Heart right ventricle (tissue), 16 donors: ENCODE measurements at places on chromosomes 12 and 14.

DNA sequence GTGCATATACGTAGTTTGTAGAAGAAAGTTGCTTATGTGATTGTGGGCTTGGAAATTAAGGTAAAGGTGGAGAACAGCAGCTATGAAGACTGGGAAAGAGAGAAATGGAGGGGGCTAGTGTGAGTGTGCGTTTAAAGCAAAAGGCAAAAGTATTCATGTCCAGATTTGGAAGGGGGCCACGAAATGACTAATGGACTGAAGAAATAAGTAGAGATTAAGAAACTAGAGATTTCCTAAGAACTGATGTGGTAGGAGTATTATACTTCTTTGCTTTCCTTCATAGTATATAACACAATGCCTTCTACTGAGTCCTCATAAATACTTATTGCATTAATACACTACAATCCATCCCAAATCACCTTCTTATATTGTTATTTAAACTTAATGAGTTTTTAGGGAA is 298.6 kb upstream of the NOVA1 start:
- DNase-seq, result no peak

DNA sequence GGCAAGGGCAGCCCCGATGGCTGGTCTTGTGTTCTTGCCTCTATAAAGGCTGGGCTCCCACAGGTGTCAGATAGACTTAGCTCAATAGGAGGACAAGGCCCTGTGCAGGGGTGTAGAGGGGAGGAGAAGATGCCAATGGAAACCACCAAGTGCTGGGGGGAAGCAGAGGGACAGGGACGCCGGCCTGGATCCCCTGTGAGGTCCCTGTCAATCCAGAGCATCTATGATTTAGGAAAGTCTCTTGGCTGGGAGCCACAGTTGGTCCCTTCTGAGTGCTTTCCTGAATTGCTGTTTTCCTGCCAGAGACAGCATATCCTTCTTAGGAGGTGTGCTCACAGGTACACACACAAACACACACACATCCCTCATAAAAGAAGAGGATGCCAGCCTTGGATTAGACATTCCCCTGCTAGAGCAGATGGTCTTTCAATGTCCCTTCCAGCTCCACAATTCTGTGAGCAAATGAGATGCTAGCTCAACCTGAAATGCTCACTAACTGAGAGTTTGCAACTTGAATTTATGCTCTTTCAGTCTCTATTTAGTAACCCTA is 62.7 kb downstream of the TTC7B start:
- no peak for DNase-seq

DNA sequence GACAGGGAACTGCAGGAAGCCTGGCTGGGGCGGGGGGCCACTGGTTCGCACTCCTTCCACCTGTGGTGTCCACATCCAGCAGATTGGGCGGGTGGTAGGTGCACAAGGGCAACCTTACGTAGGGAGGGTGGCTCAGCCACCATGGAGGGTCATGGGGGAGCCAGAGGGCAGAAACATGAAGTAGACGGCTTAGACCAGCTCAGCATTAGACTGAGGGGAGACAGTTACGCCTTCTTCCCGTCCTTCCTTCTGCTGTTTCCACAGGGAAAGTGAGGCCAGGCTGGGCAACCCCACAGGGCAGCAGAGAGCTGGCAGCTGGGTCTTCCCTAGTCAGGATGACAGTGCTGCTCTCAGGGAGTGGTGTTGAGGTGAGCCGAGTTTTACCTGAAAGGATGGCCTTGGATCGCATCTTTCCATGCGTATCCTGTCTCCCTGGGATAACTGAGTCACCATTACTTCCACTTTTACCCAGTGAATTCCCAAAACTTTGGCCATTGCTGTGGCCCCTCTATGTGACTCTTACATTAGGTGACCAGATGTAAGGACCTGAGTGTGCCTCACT is 170.0 kb upstream of the GZMB start:
- DNase-seq, result no peak

DNA sequence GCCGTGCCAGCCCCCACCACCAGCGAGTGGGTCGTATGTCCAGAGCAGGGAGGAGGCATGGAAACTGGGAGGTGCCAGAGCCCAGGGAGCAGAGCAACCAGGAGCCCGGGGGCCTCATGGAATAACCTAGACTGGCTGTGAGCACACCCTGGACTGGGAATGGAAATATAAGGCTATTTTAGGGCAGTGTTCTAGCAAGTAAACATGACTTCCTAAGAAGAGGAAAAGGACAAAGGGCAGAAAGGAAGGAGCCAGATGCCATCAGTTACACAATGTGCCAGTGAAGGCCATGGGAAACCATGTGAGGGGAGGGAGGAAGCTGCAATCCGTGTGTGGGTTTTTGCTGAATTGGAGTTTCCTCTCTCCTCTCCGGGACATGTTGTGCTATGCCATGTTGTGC is 18.7 kb upstream of the CPM start:
- DNase-seq, result no peak

- DNase-seq, result no peak
Measured at GRCh38 chr12:24705741-24706358, 243.1 kb downstream of the BCAT1 start.

DNA sequence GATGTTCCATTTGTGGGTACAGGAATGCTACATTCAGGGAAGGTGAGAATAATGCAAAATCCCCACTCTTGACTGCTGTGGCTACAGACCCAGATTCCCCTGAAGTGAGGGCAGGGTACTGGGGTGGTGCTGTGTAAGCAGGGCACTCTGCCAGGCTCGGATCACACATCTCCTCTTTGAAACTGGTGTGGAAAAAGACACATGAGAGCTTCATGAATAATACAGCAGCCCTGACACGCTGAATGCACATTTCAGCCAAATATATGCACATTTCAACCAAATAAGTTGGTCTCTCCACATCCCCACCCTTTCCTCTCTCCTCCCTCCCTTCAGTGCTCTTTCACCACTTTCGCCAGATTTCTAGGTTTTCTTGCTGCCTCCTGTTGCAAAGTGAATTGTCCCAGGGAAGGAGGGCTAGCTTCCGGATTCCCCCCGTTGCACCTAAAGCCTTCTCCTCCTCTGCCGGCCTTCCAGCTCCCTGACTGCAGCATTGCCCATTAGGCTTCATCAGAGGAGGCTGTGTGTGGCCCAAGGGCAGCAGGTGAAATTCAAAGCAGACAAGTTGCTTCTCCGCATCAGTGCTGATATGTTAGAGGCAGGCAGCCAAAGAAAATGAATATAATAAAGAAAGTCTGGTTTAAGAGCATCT is 118.2 kb upstream of the TMCC3 start:
- no peak for DNase-seq

GRCh38 chr12:124923905-124924734 is 9.7 kb upstream of the UBC start:
- DNase-seq, result no peak

DNA sequence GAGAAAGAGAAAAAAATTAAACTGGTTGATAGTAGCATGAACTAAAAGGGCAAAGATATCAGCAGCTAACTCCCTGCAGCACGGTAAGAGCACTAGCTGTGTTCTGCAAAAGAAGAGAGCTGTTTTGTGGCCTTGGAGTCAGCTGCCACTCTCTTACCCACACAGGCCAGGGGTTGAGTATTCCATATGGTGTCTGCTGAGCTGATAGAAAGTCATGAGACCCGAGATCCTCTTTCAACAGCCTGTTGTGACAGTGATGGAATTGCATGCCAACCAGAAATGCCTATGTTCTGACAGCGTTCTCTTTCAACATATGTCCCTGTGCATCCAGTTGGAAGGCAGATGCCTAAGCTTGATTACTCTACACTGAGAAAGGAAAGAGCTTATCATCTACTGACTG is 39.9 kb downstream of the TMTC1 start:
- DNase-seq, result no peak

- DNase-seq, result no peak
Measured at GRCh38 chr14:39267608-39268005, 33.9 kb downstream of the MIA2 start.

- DNase-seq, result no peak
Measured at GRCh38 chr12:108318472-108319275, 20.4 kb downstream of the CMKLR1 start.

DNA sequence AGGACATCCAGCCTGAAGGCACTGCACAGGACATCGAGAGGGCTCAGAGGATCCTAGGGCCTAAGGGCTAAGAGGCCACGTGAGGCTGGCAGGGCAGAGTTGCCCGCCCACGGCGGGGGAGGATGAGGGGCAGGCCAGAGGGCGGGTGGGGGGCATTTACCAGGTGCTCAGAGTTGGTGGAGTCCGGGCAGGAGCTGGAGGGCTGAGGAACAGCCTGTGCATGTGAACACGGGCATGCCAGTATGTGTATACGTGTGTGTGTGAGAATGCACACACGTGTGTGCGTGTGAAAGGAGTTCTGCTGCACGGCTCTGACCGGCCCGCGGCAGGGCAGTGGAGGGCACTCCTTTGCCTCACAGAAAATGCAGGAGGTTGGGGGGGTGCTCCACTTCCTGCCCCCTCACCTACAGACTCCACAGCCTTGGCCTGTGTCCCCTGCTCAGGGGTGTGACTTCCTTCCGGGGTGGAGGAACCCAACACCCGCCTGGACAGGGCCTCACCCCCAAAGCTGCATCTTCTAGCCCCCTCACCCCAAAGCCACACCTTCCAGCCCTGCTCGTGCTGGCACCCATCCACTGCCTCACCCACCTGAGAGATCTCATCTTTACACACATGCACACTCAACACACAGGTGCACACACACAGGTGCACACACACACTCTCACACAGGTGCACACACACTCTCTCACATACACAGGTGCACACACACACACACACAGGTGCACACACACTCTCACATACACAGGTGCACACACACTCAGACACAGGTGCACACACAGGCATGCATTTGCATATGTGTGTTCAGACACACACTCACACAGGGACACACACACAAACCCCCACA is 11.8 kb upstream of the GPR132 start:
- DNase-seq, result no peak

- DNase-seq, result no peak
Measured at GRCh38 chr12:23548742-23549141, 400.7 kb downstream of the SOX5 start.

GRCh38 chr12:55743406-55744339 is 751 bp downstream of the GDF11 start:
- no peak for DNase-seq

GRCh38 chr14:24147761-24148428 is 597 bp downstream of the RNF31 start:
- DNase-seq, result no peak

GRCh38 chr12:32420356-32420755 is 21.0 kb downstream of the FGD4 start:
- DNase-seq, result no peak

GRCh38 chr12:122846622-122847515 is 11.6 kb downstream of the HIP1R start:
- DNase-seq, result no peak

DNA sequence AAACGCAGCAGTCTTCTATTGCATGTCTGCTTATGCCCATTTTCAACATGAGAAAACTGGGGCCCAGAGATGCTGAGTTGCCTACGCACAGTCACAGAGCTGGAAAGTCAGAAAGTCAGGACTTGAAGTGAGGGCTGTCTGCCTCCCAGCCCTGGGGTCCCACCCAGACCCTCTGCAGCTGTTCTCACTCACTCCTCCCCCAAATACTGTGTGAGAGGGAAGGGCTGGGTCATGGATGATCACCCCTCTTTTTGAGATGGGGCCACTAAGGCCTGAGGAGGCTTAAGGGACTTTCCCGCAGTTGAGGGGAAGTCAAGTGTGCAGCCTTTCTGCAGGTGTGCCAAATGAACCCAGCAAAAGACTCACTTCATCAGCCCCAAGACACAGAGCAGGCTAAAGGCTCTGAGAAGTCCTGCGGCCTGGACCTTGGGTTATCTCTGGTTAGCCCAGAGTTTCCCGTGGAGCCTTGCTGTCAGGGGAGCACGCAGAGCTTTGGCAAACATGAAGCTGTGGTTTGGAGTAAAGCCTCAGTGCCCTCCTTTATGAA is 18.7 kb downstream of the DTX1 start:
- no peak for DNase-seq

DNA sequence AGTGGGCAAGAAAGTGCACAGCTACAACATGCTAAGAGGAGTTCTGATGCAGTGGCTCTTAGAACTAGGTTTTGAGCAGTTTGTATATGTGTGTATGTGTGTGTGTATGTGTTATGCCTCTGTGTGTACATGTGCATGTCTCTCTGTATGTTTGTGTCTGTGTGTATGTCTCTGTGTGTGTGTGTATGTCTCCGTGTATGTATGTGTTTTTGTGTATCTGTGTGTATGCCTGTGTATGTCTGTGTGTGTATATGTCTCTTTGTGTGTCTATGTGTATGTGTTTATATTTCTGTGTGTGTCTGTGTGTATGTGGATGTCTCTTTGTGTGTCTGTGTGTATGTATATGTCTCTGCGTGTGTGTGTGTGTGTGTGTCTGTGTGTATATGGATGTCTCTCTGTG is 139.6 kb downstream of the C12orf75 start:
- DNase-seq, result no peak

- DNase-seq, result no peak
Measured at GRCh38 chr14:99029145-99029915, 242.7 kb downstream of the BCL11B start.

DNA sequence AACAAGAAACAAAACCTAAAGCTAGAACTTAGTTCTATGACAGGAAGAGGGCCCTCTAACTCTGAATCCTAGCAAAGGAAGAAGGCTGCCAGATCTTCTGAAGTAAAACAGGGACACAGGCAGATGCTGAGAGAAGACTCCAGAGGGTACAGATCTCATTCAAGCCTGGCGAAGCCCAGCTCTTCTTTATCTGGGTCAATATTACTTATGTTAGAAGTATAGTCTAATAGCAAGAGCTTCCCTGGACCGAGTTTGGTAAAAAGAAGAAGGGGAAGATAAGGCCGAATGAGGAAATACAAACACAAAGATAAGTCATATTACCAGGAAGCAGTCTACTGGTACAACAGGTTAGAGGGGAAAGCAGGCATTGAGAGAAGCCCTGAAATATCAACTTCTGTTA is 79.9 kb upstream of the CCDC91 start:
- no peak for DNase-seq

DNA sequence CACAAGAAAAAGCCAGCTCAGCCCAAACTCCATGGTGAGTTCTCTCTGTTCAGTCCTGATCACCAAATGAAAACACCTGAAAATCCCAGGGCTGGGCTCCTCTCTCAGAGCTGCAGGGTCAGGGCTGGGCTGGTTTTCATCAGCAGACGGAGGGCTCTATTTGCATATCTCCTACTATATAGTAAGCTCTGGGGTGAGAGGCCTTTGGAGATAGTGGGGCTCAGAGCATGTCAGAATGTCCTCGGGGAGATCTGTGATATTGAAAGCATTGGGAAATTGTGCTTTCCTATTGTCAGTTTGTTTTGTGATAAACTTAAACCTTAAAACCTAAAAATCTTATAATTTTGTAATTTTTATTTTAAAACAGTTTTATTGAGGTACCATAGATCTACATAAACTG is 742.6 kb downstream of the TMEM121 start:
- no peak for DNase-seq

DNA sequence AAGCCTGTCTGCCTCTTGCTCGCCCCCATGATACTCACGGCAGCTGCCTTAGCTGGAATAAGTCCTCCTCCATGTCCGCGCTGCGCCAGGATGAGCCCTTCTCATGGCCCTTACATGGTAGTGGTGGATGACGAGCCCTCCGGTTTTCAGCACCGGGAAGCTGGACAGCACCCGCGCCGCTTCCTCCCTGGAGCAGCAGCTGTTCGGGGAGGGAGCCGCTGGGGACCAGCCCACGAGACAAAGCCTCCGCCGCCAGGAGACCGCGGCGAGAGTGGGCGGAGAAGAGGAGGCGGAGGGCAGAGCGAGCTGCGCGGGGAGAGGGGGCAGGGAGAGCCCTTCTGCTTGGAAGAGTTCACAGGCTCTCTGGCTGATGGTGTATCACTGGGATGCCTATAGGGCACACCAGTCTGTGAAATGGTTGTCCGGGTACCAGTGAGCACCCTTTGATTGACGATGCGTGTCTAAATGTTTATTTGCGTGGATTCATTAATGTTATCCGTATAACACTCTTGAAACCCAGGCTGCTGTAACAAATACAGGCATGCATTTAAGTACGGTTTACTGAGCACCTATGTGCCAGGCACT is at the start of gene SVOP:
Gene SVOP (minus strand): TSS at position 273 of the 585 bp plus-strand sequence. CDS start 200 bp downstream, at position 73.
- DNase-seq, result peak; percentile 83
